ENCODE measurements at places on chromosomes 3 and 15.

GRCh38 chr3:105157067-105157765 is 209.5 kb upstream of the ALCAM start:
- no peak for DNase-seq

GRCh38 chr3:59480486-59480995 is 430.7 kb upstream of the CFAP20DC start:
- peak; percentile 61 for DNase-seq

DNA sequence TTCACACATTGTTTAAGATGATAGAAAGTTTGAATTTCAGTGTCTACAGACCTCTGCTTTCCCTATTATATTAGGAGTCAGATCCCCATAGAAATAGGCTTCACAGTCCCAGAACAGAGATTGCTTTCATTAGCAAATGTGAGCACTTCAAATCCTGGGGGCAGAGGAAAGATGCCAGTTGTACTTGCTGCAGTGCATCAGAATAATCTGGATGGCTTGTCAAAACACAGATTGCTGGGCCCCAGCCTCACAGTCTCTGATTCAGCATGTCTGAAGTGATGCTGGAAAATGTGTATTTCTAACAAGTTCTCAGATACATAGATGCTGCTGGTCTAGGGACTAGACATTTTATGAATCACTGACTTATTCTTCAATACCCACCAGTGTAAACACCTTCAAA is 375.2 kb downstream of the FGF12 start:
- DNase-seq: no peak

DNA sequence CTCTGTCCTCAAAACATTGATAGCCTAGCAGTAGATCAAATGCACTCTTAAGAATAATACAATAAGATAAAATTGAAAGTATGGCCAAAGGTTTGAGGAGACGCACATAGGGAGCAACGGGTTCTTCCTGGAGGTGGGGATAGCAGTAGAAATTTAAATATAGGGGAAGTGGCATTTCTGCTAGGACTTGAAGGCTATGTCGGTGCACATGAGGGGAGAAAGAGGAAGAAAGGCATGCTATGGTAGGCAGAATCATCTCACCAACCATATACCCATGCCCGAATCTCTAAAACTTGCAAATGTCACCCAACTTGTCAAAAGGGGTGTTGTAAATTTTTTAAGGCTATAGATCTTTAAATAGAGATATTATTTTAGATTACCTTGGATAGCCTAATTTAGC is 735.1 kb upstream of the LMCD1 start:
- DNase-seq: no peak

DNA sequence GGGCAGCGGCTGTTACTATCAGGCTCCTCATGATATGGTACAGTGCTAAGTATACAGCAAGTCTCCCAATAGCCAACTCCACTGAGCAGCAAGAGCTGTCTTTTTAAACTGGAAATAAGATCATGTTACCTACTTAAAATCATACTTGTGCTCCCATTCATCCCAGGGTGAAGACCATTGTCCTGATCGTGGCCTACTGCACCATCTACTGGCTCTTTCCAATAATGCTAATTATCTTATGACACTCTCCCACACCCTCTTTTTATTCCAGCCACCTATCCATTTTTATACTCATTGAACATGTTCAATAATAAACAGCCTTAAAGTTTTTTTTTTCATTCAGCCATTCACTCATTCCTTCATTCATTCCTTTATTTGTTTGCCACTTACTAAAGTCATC is 117.7 kb downstream of the GBE1 start:
- DNase-seq: peak; percentile 11
